ENCODE measurements at places on chromosomes 13 and 19.

- peaks cover 5% of the 10 kb centered on the region for H3K4me1 ChIP-seq
- no peak for DNase-seq
- H3K27me3 ChIP-seq = no peaks in the 10 kb centered on the region
- H3K4me3 ChIP-seq = no peak overlapping the region
- H3K36me3 ChIP-seq = no peaks in the 10 kb centered on the region
Measured at GRCh38 chr13:71799324-71799723, 67.7 kb downstream of the DACH1 start.

GRCh38 chr13:45565331-45565730 lies 50.2 kb downstream of the ERICH6B start:
- no peak overlapping the region for H3K27ac ChIP-seq
- no peaks in the 10 kb centered on the region for H3K36me3 ChIP-seq
- peaks cover 11% of the 10 kb centered on the region for H3K4me1 ChIP-seq
- no peak for DNase-seq
- H3K4me3 ChIP-seq = no peak overlapping the region

GRCh38 chr19:2485428-2485827 lies 9.5 kb downstream of the GADD45B start:
- no peak overlapping the region for H3K27ac ChIP-seq
- H3K36me3 ChIP-seq = no peaks in the 10 kb centered on the region
- H3K4me1 ChIP-seq = no peaks in the 10 kb centered on the region
- peaks cover 28% of the 10 kb centered on the region for H3K27me3 ChIP-seq

DNA sequence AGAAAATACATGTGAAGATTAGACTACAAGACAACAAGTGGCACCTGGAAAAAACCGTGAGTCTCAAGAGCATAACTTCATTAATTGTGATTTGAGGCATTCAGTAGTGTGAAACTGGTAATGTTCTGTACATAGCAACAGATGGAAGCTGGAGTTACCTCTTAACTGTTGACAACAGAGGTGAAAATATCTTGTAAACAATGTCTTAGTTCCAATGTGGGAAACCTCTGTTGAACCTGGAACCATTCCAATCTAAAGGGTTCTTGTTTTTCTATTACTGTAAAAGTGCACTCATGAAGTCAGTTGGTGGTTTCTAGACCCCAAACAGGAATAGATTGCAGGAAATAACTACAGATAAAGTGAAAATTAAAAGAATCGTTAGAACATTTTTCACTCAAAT lies 728.4 kb downstream of the SLITRK1 start:
- no peaks in the 10 kb centered on the region for H3K36me3 ChIP-seq
- H3K4me1 ChIP-seq = no peaks in the 10 kb centered on the region
- no peak for DNase-seq

- no peak overlapping the region for H3K4me3 ChIP-seq
- DNase-seq = no peak
- H3K36me3 ChIP-seq = peaks cover 21% of the 10 kb centered on the region
- peak overlapping the region; percentile 35 for H3K27ac ChIP-seq
- H3K27me3 ChIP-seq = no peaks in the 10 kb centered on the region
Measured at GRCh38 chr19:2330632-2331284, 2.3 kb downstream of the SPPL2B start.

- H3K4me1 ChIP-seq = no peaks in the 10 kb centered on the region
- peaks cover under 1% of the 10 kb centered on the region for H3K27me3 ChIP-seq
- no peak overlapping the region for H3K4me3 ChIP-seq
- no peak for DNase-seq
Measured at GRCh38 chr19:17703824-17704463, 15.3 kb upstream of the MAP1S start.

GRCh38 chr13:48838193-48838973 lies 137.3 kb upstream of the FNDC3A start:
- DNase-seq = no peak
- H3K36me3 ChIP-seq = no peaks in the 10 kb centered on the region
- H3K27ac ChIP-seq = no peak overlapping the region
- no peaks in the 10 kb centered on the region for H3K27me3 ChIP-seq
- no peaks in the 10 kb centered on the region for H3K4me1 ChIP-seq
- no peak overlapping the region for H3K4me3 ChIP-seq
